Stimulated activated CD4-positive, alpha-beta T cell treated with anti-CD3 and anti-CD28 coated beads, Interleukin-4, amount 100 ng/mL, for 48 hours (primary cell): ENCODE measurements at places on chromosomes 16 and 17.

DNA sequence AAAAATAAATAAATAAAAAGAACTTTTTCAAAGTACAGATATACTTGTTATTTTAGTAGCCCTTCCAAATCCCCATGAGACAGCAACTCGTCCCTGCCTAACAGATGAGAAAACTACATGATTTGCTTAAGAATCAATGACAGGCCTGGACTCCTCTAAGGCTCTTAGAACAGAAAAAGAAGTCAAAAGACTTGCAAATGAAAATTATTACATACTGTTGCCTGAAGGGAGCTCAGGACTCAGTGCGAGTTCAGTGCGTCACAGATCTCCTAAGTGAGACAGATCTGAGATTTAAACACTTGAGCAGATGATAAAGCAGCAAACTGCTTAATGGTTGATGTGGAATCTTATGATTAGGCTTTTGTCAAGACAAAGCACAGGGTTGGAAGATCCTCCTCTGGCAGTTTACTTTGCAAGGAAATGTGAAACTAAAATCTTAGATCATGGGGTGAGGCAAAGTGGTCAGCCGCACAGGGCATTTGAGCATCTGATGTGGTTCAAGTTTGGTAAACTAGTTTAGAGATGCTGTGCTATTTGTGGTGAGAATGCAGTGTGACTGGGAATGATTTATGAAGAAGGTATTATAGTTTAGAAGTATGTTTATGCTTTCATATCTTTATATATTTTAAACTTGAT, 138.1 kb downstream of the TRIM37 start:
- no peak for DNase-seq

DNA sequence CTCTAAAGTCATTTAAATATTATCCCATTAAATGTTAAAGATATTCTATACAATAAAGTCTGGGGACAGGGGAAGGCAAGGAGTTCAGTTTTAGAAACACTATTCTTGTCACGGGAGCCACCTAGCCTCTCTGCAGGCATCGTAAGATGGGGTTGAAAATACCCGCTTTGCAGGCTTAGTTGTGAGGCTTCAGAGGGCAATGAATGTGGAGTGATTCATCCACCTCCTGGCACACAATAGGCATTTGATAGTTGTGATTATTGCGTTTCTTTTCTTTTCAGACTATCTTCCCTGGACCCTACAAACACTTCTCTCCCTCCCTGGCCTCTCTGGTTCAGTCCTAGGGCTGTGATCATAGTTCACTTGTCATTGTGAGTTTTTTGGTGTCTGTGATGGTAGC, 19.6 kb downstream of the GLP2R start:
- DNase-seq: no peak

- DNase-seq: no peak
These were observed at the start of gene TMEM98 for GRCh38 chr17:32927724-32928585. TSS of gene TMEM98 (plus strand) at chr17:32928153. CDS start at chr17:32931529, 3,376 bp downstream.

- DNase-seq: no peak
These were observed 10.2 kb downstream of the CYB561 start for GRCh38 chr17:63435681-63436522.

GRCh38 chr16:63717806-63718205, 1404.1 kb downstream of the CDH11 start:
- no peak for DNase-seq

DNA sequence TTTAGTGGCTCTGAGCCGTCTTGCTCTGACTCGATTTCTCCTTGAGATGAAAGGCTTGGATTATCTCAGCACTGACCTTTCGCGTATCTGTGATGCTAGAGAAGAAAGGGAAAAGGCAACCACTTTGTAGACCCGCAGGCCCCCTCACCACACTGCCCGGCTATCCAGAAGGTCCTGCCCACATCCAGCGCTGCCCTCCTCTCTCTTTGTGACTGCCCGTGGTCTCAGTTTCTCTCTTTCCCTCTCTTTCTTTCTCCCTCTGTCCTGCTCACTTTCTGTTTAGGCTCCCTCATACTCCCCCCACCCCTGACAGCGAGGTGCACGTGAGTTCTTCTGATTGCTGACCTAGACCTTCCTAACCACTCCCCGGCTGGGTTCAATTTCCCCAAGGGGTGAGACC, 12.8 kb upstream of the TBX21 start:
- DNase-seq: no peak

GRCh38 chr16:11636172-11636721, 32.0 kb upstream of the SNN start:
- no peak for DNase-seq

- DNase-seq: no peak
These were observed 13.5 kb downstream of the TMC6 start for GRCh38 chr17:78114831-78115723.

GRCh38 chr17:44309472-44309871, 1.1 kb downstream of the RUNDC3A start:
- DNase-seq: no peak

GRCh38 chr16:1027501-1027815, 45.1 kb upstream of the SSTR5 start:
- no peak for DNase-seq
